ENCODE measurements at places on chromosomes 11 and 22.

DNA sequence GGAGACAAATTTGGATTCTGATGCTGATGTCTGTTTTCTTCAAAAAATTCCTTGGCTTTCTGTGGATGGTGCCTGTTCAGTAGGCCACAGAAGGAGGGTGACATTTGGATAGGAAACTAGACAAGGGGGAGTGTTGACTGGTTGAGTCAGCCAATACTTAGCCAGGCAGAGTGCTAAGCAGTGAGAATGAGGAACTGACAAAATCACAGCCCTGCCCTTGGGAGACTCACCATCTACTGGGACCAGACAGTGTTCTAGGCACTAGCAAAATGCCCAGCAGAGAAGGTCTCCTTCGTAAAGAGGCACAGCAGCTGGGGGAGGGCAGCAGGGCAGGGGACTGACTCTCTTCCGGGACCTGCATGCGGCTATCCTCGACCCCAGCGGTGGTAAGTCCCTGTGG is 190.2 kb downstream of the DSCAML1 start:
- no peak for DNase-seq

- no peak for DNase-seq
These were observed 64.8 kb downstream of the CELSR1 start for GRCh38 chr22:46472722-46473016.

- no peak for DNase-seq
These were observed 784 bp downstream of the SULT4A1 start for GRCh38 chr22:43861529-43861928.

- DNase-seq: no peak
These were observed 48.1 kb downstream of the EP300 start for GRCh38 chr22:41140365-41140957.

DNA sequence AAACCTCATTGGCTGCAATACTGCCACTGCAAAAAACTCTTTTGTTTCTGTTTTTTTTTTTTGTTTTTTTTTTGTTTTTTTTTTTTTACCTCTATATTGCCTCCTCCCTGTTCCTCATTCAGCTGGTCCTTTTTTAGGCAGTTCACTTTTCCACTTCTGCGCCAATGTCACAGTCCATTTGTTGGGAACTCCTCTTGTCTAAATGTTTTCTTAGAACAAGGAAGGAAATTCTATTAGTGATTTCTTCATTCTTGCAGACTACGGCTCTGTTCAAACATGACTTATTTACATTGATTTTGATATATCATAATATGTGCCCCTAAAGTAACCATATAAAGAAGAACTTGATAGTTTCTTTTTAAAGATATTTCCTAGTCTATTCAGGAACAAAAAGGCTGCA is 2.9 kb downstream of the FAM118B start:
- DNase-seq: no peak
